ENCODE measurements at places on chromosomes 1 and 21. TPM values are rescaled to one million over a fixed set of nuclear protein-coding genes. Genes with fewer than 3 reads are reported as not detected.

The TMEM50B gene
- total RNA-seq: 29.4 TPM

The CFHR2 gene
- total RNA-seq: not detected

The RGS4 gene
- not detected for total RNA-seq

- DNase-seq: no peak
Measured at GRCh38 chr1:162336621-162337285, 39.9 kb downstream of the SPATA46 start.

- no peak for DNase-seq
Measured at GRCh38 chr1:66368261-66368660, 165.7 kb upstream of the SGIP1 start.
